ENCODE measurements at places on chromosomes 5 and 9.

DNA sequence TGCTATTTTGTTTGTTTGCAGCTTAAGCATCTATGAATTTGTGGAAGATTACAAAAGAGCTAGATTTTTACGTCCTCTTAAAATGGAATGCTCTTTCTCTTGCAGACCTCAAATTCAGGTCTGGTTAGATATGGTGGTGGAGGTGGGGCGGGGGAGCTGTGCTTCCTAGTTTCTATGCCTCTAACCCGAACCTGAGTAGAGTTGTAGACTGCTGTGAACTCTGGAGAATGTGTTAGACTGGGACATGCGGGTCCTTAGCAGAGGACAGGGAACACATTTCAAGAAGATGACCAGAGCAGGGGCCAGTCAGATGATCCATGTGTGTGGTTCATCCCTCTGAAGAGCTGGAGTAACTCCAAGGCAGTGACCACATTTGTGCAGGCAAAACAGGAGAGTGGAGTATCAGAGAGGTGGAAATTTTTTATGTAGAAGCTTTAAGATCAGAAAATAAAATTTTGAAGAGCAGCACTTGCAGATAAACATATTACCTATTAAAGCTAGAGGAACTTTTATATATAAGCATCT is 154.9 kb downstream of the FAM174A start:
- DNase-seq, result no peak

GRCh38 chr5:139796061-139796806 is 626 bp downstream of the PSD2 start:
- DNase-seq, result no peak

DNA sequence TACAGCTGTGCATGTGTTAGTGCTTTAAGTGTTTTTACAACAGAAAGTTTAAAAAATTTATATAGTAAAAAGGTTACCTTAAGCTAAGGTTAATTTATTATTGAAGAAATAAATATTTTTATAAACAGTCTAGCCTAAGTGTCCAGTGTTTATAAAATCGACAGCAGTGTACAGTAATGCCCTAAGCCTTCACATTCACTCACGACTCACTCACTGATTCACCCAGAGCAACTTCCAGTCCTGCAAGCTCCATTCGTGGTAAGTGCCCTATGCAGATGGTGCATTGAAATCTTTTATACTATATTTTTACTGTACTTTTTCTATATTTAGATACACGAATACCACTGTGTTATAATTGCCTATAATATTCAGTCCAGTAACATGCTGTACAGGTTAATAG is 159.1 kb downstream of the ROR2 start:
- DNase-seq, result no peak

- no peak for DNase-seq
Measured at GRCh38 chr5:145800181-145800580, 35.0 kb downstream of the PRELID2 start.

- DNase-seq, result no peak
Measured at GRCh38 chr5:14212838-14213237, 69.7 kb downstream of the TRIO start.

DNA sequence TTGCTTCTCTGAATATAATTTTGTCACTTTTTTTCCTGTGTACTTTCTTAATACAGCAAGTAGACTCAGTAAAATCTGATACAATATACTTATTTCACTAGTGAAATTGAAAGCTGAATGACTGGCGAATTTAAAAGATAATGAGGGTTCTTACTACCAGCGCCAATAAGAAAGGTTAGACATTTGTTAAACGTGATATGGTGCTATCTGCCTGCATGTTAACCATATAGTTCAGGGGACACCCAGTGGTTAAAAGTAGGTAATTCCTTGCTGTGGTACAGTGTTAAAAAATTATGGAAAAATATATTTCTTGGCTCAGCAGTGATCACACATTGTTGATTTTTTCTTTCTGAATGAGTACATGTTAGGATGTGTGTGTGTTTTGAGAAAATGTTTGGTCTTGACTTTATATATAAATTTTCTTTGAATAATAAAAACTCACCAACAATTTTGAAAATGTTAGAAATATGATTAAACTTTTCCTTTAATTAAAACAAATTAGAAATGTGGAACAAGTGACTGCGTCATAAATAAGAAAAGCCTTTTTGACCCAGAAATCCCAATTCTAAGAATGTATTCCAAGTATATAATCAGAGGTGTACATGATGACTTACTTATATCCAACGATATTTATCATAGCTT is 25.8 kb downstream of the CAST start:
- no peak for DNase-seq

- peak; percentile 14 for DNase-seq
Measured at GRCh38 chr5:142617416-142618129, 68.3 kb downstream of the FGF1 start.

DNA sequence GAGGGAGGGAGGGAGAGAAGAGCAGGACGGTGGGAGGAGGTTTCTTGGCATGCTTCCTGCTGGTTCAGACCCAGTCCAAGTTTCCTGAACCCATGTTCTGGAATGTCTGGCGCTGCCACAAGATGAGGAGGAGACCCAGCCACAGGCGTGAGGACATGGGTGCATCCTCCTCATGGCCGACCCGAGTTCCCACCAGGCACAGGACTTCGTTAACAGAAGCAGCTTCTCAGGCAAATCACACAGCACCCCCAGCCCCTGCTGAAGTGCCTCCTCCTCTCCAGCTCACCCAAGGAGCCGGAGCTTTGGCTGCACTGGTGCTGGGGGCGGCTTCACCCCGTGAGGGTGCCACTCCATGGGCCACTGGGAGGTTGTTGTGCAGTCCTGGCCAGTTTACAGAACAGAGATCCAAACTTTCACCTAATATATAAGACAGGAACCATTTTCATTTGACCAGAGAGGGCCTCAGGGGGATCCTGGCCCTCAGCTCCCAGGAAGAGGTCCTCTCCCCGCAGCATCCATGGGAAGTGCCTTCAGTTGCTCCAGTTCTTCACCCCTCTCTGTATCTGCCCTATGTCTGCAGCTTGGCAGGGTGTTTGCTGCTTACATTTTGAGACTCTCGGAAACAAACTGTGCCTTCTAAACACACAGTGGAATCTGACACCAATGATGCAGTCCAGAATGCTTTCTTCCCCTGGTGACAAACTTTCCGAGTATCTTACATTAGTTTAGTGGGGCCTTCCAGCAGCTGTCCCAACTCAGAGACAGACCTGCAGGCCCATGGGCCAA is 10.2 kb upstream of the NKD2 start:
- no peak for DNase-seq

- no peak for DNase-seq
Measured at GRCh38 chr9:98191181-98191608, 1.2 kb downstream of the CORO2A start.

DNA sequence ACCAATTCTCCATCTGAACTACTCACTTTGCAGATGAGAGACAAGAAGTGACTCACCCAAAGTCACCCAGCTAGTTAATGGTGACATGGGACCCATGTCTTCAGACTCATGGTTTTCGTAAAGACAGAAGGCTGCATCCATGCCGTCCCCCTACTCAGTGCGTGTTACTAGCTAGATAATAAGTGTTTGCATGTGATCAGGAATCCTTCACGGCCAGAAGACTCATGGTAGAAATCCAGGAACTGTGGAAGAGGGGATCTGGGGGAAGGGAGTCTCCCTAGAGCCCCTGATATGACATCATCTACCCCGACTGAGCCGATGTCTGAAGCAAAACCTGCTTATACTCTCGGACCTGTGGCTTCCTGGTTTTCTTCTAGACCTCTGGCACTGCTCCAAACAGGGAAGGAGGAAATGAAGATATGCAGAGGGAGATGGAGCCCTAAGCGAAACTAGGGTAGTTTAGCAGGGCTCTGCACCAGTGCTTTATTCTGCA is 3.3 kb downstream of the RNF183 start:
- DNase-seq, result no peak

DNA sequence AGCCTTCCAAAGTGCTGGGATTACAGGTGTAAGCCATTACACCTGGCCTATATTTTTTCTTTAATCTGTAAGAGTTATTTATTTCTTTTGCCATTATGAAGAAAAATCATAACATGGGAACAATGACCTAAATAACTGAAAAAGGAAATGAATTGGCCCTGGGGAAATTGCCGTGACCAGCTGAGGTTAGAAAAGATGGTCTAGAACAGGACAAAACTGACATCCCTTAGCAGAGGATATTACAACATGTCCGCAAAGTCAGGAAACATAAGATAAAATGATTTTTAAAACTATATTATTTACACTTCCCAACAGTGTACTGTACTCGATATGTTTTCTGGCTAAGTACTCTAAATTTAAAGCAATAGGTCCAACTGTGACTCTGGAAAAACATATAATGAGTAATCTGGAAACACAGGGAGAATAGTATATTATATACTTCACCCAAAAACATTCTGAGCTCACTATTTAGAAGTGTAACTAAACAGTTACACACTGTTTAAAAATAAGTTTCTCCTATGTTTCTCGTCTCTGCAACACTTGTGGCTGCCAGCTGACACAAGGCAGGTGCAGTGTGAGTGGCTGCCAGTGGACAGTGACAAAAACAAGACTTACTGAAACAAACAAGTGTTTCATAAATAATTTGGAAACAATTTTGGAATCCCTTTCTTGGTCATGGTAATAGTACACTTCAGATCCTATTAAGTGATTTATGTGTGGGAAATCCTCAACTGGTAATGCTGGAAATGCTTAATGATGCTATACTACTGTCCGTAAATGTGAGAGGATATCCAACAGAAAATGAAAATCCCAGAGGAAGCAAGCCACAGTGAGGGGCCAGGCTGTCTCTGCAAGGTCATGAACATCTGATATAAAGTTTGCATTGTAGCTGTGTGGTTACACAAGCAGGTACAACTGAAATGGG is 69.1 kb downstream of the C9orf85 start:
- DNase-seq, result no peak

DNA sequence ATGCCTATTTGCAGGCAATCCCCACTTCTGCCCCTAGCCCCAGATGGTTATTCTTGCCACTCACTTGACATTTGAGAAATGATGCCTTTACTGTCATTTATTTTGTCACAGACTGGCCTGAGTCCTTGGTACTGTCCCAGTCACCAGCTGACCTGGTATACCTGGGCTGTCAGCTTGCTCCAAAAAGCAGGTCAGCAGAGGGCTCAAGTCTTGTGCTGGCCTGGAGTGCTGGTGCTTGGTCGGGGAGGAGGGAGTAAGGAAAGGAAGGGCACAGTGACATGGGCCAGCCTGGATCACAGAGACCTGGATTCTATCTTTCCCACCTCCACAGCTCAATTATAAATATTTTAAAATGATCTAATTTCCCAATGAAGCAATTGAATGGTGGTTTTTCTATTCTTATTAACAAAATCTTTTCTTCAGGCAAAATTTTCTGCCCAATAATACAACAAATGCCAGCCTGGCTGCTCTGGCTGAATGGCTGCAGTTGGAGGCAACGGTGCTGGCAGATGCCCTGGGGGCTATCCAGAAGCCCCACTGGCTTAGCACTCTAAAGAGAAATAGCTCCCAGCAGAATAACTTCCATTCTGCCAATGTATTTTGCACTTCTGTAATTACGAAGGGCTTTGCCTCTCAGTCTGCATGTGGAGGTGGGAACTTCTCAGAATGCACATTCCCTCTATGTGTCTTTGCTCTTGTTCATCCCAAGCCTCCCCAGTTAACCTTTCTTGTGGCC is 160.6 kb downstream of the GADD45G start:
- no peak for DNase-seq

GRCh38 chr5:944992-945685 is 52.5 kb downstream of the TRIP13 start:
- no peak for DNase-seq

- DNase-seq, result peak; percentile 56
Measured at GRCh38 chr5:109690242-109690974, 681 bp downstream of the MAN2A1 start.

GRCh38 chr5:83475935-83476814 is 4.6 kb downstream of the VCAN start:
- no peak for DNase-seq

- no peak for DNase-seq
Measured at GRCh38 chr5:84202136-84202535, 182.5 kb downstream of the EDIL3 start.

GRCh38 chr5:159415301-159415937 is 85.1 kb upstream of the IL12B start:
- no peak for DNase-seq

DNA sequence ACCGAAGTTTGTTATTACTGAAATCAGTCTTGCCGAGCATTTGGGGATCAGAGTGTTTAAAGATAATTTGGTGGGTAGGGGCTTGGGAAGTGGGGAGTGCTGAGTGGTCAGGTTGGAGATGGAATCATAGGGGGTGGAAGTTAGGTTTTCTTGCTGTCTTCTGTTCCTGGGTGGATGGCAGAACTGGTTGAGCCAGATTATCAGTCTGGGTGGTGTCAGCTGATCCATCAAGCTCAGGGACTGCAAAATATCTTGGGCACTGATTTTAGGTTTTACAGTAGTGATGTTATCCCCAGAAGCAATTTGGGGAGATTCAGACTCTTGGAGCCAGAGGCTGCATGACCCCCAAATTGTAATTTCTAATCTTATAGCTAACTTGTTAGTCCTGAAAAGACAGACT is 5.4 kb upstream of the ANKRD31 start:
- no peak for DNase-seq

GRCh38 chr9:124629600-124629999 is 122.4 kb upstream of the NR5A1 start:
- DNase-seq, result no peak

DNA sequence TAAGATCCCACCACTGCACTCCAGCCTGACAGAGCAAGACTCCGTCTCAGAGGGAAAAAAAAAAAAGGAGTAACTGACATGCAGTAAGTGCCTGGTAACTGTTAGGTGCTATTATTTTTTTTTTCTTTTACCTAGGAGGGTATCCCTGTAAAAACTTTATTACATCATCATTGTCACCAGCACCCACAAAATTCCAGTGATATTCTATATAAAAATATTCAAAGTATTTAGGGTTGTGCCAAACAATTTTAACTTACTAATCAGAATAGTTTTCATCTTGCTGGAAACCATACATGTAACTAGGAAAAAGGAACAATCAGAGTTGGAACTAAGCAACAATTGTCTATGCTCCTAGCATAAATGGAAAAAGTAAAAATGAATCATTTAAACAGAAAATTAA is 112.4 kb downstream of the SSBP2 start:
- no peak for DNase-seq

GRCh38 chr5:39270225-39270848 is 51.0 kb upstream of the FYB1 start:
- DNase-seq, result no peak

GRCh38 chr5:77957-78804 is 13.8 kb upstream of the PLEKHG4B start:
- peak; percentile 44 for DNase-seq

GRCh38 chr5:159240301-159240870 is 22.7 kb upstream of the UBLCP1 start:
- peak; percentile 23 for DNase-seq

- no peak for DNase-seq
Measured at GRCh38 chr9:134258332-134258731, 67.9 kb upstream of the RXRA start.

DNA sequence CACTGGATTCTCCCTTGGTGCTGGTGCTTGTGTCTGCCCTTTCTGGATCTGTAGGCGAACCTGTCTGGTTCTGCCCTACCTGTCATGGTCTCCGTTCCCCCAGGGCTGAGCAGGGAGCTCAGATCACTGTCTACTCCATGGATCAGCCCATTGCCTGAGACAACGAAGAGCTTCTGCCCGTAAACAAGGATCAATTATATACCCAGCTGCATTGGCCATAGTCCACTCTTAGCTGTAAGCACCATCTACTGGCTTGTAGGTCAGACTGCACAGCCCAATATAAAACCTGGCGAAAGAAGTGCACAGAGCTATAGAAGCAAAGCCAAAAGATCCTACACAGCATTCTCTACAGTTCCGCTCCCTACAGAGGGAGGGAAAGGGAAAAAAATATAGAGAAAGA is 181.5 kb upstream of the RPS23 start:
- DNase-seq, result no peak

Measured in stimulated activated naive CD8-positive, alpha-beta T cell treated with anti-CD3 and anti-CD28 coated beads, Interleukin-15, Interleukin-2, amounts not matched to agents 100 U/mL and 50 U/mL, for 24 hours (primary cell).